ENCODE measurements at places on chromosomes 6 and 20.

DNA sequence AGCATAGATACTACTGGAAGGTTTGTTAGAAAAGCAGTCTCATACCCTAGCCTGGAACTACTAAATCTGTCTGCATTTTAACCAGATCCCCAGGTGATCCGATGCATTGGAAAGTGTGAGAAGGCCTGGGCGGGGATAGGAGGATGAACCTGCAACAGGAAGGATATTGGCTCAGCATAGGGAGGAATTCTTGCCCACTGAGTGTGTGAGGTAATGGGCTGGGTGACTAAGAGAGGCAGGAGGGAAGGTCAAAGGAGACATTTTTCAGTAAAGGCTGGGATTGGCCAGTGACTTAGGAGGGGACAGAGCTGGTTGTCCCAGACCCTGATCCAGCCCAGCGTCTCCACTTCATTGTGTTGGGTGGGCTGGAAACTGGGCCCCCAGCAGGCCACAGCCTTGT, 191.0 kb upstream of the LRFN2 start:
- DNase-seq: no peak

- no peak for DNase-seq
These were observed 43.5 kb downstream of the NT5E start for GRCh38 chr6:85493389-85493788.

- DNase-seq: no peak
These were observed 59.6 kb upstream of the QKI start for GRCh38 chr6:163354761-163355425.

- no peak for DNase-seq
These were observed 74.9 kb upstream of the RIN2 start for GRCh38 chr20:19683188-19683587.

GRCh38 chr20:47411161-47411560, 54.7 kb upstream of the ZMYND8 start:
- DNase-seq: no peak

GRCh38 chr6:103122766-103123601, 1729.5 kb downstream of the GRIK2 start:
- peak; percentile 47 for DNase-seq

DNA sequence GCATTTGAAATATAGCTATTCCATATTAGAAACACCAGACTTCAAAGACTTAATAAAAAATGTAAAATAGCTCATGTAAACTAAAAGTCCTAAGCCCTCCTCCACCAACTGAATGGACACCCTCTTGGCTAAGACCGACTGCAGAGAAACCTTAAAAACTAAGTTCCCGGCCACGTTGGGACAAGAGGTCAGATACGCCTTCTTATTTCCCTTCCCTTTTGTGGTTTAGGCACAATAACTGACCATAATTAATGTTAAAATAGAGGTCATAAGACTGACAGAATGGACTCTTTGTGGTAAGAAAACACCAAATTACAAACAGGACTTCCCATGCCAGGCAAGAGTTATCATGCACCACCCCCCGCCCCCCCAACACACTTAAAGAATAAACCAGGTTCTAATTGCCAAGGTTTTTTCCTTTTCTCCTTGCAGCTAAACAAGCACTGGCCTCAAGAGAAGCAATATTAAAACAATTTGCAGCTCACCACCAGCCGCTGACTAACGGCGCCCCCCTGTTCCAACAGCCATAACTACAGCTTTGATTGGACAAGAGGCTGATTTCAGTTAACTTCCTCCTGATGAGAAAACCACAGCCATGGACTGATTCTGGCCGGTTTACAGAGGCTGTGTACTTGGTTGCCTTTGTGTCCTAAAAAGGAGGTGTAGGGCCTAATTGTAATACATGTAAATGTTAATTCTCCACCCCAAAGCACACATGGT, 10.7 kb upstream of the LAMP5 start:
- DNase-seq: no peak

- no peak for DNase-seq
These were observed 42.5 kb upstream of the DST start for GRCh38 chr6:56685102-56685733.

DNA sequence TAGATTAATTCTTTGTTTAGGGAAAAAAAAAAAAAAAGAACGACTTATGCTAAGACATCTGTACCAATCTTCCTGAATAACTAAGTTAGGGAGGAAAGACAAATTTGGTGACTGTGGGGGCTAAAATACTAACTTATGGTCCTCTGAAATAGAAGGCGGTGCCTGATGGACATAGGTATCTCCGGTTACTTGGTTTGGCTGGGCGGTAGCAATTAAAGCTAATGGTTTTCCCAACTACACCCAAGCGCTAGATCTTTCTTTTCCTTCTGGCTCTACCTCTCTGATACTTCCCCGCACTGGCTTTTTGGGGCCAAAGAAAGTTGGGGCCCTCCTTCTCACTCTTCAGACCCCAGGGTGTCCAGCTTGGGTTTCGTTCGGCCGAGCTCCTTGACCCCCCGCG, 1.0 kb upstream of the RBM24 start:
- DNase-seq: no peak

DNA sequence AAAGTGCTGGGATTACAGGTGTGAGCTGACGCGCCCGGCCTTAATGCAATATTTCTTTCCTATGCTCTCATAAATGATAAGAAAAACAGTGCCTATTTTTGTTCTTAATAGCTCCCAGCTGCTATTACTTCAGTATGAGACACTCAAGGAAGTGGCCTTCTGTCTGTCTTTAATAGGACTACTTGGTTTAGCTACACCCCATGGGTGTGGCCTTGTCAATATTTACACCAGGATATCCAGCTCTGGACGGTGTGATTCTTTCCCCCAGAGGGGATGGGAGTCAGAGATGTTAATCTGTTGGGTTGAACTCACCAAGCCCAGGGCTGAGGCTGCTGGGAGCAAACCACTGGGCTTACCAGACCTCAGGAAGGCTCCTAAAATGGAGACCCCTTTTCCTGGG, 134.2 kb downstream of the CEP57L1 start:
- no peak for DNase-seq

DNA sequence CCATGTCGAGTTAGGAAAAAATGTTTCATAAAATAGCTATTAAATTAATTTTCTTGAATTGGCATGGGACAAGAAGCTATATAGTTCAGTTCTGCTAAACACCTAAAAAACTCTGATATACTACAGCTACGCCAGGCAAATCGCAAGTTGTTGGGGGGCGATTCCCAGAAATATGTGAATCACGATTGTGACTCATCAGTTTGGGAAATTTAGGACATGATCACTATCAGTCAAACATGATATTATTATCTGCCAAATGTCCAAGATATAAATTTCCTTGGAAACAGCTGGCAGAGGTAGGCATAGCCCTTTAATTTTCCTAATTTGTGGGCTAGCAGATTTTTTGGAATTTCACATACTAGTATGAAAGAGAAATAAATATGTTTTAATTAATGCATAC, 123.6 kb downstream of the ATXN1 start:
- no peak for DNase-seq

DNA sequence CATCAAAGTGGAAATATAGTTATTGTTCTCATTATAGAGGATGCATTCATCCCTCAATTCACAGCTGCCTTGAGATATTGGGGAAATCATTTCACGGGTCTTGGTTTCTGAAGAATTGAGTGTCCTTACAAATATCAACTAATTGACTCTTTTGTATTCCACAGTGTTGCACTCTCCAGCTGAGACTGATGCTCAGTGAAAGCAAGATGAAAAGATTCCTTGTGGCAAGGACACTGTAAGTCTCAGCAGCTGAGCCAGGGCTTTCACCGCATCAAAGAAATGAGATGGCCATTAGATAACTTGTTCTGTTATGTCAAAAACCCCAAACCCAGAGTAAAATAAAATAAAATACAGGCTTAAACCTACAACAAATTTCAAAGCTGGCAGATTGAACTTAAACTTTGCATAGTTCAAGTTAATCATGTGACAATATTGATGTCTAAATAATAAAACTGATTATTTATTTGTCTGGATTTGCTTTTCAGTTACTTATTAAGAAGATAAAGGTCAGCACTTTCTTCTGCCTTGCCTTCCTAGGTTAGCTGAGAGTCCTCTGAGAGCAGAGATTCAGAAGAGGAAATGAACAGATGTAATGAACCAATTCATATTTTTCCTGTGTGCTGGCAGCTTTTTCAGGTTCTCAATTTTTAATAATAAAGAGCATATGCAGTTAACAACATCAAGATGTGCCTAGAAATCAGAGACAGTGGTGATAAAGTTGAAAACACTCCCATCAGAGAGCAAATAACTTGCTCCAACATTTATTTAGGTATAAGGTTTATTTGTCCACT, 82.4 kb upstream of the SMLR1 start:
- DNase-seq: no peak

- DNase-seq: no peak
These were observed 2.4 kb upstream of the CDH4 start for GRCh38 chr20:61249626-61250025.

- peak; percentile 67 for DNase-seq
These were observed 302.5 kb downstream of the DHX35 start for GRCh38 chr20:39264506-39265172.

DNA sequence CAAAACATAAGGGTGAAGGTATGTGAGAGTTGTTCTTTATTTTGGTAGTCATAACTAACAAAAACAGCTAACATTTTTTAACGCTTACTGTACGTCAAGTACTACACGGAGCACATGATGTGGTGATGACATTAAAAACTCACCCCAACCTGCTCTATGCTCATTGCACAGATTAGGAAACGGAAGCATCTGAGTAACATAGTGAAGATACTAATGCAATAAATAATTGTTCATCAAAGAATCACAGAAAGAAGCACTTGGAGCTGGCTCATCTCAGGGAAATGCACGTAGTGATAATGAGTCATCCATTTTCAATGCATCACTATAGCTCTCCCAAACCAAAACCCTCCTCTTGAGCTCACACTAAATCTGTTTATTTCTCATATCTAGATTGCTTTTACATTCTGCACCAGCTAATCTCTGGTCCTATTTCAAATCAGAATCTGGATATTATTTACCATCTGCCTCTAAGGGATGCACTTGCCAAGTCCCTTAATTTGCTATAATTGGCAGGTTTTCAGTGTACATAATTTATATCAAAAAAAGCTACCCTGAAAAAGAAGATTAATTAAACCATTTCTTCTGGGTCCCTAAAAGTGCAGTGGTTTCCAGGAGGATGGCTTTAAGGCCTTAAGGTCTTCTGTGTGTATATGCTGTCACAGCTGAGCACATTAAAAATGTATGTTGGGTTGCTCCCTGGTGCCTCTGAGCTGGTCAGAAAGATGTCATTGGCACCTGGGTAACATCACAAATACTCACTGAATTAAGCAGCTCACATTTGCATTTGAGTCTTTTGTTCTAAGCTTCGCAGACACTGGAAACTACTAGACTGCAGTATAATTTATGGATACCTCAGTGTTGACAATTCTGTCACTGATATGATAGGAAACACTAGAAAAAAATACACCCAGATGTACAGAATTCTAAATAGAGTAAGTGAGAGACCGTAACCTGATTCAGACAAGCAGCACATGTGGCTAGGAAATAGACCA, 677.4 kb upstream of the CITED2 start:
- DNase-seq: no peak

- no peak for DNase-seq
These were observed 3.7 kb upstream of the KAT14 start for GRCh38 chr20:18133962-18134361.

GRCh38 chr6:135329851-135330803, 149.0 kb downstream of the MYB start:
- DNase-seq: no peak

DNA sequence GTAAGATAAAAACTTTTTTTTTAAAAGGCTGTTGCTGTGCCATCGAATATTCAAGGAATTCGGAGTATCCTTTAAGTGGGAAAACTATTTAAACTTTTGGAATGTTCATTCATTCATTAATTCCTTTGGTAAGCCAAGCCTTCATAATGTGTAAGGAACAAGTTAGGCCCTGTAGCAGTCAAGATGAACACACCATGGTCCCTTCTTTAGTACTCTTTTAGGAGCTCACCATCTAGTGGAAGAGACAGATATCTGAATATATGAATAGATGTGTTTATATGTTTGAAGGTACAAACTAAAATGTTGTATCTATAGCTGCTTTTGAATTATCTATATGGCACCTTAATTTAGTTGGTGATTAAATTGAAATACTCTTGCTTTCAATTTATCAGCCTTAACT, 5.8 kb downstream of the SPO11 start:
- no peak for DNase-seq

DNA sequence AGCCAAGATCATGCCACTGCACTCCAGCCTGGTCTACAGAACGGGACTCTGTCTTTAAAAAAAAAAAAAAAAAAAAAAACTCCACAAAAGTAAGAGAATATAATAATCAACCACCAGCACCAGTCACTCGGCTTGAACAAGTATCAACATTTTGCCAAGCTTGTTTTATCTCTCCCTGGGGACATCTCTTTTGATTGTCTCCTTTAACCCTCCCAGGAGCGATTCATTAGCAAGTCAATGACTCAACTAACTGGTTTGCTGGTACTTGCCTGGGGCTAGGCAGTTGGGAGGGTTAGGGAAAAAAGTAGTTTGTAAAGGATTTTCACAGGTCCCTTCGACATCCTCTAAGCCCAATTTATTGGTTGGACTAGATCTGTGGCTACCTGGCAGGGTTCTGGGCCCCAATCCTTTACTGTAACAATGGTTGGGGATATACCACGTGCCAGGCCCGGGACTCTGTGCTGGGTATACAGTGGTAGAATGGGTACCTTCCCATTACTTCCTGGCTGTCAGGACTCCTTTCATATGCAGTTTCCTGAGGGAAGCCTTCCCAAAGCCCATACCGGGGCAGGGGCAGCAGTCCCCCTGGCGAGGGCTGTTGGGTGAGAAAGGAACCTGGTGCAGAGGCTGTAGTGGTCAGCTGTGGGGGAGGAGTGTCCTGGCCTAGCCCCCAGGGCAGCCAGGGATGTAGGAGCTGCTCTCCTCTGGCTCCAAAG, 12.2 kb downstream of the TGIF2 start:
- DNase-seq: no peak

- DNase-seq: no peak
These were observed 7.1 kb upstream of the DUSP22 start for GRCh38 chr6:285030-285771.

DNA sequence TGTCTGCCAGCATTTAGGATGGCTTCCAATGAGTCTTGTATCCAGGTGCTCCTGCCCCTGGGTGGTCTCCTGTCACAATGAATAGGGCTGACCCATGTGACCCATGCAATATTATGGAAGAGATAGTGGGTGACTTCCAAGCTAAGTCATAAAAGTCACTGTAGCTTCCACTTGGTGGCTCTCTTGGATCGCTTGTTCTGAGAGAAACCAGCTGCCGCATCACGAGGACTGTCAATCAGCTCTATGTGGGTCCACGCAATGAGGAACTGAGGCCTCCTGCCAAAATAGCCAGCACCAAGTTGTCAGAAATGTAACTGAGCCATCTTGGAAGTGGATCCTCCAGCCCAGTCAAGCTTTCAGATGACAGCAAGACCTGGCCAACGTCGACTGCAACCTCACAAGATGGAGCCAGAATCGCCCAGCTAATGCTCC, 14.9 kb upstream of the MATN4 start:
- DNase-seq: no peak

Data from liver (tissue), 10 donors.